ENCODE measurements at places on chromosomes 5 and 9.

DNA sequence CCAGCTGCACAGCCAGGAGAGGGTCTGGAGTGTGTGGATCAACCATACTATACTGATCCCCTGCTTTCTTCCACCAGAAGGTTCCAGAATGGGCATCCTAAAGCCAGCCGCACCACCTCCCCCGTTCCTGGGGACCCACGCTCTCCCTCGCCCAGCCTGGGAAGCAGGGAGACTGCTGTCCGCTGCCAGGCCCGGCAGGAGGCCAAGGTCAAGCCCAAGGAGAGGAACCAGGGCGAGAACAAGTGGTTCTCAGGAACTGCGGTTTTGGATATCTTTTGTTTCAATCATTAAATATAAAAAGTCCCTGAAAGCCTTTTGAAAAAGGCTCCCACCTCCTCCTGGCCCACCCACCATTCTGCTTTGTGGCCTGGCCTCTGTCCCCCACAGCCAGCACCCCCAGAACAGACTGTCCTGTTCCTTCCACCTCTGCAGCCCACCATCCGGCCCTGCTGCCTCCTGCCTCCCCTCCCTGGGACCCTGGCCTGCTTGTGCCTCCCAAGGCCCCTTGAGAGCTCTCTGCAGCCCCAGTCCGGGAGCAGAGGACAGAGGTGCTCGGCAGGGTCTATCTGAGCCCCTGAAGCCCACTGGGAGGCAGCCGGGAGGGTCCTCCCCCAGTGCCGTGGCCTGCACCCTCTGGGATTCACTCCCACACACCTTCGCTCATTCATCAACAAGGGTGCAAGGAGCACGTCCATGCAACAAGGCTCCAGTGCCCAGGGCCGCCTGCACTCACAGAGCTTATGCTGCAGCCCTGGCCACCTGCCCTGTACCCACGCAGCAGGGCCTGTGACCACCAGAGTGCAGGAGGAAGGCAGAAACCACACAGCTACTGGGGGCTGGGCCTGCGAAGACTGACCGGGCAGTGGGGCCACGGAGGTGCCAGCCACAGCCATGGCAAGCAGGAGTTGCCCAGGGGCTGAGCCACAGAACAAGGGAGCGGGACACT lies 614 bp upstream of the LCN6 start:
- DNase-seq: no peak

DNA sequence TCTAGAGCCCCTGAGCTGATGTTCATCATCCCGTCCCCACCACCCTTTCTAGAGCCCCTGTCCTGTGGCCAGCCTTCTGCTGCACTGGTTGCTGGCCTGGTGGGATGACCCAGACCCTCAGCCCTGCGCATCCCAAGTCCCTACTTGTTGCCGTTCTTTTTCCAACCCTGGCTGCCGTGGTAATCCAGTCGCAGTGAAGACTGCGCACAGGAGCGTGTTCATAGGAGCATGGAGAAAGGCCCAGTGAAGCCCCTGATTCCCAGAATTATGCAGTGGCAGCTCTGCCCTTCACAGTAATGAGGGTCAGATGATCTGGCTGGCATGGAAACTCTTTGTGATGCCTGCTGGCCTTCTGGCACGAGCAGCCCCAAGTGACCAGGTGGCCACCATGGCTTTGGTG lies 183.3 kb downstream of the CACNA1B start:
- DNase-seq: no peak

DNA sequence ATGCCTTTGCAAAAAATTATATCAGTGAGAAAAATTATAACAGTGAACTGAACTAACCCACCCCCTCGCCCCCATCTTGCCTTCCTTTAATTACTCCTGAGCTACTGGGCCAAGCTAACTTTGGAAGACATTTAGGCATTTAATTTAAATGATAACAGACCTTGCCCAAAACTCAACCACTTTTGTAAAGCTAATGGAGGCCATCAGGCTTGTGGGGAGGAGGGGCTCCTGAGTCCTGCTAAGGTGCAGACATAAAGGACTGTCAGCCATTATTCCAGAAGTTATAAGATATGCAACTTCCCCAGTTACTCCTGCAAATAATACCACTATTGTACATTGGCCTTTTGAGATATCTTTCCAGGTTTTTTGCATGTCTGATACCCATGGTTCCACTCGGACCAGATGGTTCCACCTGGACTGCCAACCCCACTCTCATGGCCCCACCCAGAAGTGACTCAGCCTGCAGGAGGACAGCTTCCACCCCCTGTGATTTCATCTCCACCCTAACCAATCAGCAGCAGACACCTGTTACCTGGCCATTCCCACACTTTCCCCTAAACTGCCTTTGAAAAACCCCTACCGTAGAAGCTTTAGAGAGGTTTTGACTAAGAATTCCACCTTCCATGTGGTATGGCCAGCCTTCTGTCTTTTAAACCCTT lies 805.4 kb upstream of the CDH6 start:
- DNase-seq: no peak

- no peak for DNase-seq
Observed at GRCh38 chr5:5063533-5063953, 76.6 kb upstream of the ADAMTS16 start.

DNA sequence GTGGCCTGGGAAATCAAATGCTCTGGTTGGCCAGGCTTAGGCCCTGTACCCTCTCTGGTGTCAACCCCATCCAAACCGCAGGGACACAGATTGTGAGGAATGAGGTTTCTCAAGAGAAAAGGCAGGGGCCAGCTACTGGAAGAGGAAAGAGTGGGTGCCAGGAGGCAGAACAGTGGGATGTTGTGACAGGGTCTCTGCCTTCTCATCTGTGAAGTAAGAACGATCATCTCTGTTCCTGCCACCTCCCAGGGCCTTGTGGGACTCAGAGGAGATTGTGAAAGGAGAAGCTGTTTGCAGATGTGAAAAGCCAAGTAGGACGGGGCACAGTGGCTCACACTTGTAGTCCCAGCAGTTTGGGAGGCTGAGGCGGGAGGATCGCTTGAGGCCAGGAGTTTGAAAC lies 22.8 kb upstream of the RPL26L1 start:
- no peak for DNase-seq

- no peak for DNase-seq
Observed at GRCh38 chr5:14445576-14446290, 135.9 kb upstream of the OTULINL start.

- DNase-seq: no peak
Observed at GRCh38 chr9:89629081-89629976, 24.5 kb downstream of the GADD45G start.

DNA sequence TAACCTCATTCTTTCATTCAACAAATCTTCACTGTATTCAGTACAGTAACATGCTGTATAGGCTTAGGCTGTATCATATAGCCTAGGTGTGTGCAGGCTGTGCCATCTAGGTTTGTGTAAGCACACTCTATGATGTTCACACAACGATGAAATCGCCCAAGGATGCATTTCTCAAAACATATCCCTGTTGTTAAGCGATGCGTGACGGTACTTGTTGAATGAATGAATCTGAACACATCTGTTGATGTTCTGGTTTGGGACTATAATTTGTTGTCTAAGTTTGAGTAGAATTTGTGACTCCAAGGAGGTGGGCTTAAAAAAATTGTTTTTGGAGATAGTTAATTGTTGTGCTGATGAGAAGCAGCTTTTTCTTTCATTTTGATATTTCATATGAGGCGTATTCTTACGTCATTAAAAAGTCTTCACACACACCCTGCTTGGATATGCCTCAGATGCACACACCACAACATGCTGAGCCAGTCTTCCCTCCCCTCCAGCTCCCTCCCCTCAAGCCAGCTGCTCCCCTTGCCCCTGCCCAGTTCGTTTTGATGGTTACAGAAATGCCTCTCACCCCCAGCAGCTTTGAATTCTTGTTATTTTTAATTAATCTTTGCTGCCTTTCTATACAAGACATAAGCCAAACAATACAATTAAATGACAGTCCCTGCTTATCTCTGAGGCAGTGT lies 5.5 kb upstream of the PSAT1 start:
- no peak for DNase-seq

DNA sequence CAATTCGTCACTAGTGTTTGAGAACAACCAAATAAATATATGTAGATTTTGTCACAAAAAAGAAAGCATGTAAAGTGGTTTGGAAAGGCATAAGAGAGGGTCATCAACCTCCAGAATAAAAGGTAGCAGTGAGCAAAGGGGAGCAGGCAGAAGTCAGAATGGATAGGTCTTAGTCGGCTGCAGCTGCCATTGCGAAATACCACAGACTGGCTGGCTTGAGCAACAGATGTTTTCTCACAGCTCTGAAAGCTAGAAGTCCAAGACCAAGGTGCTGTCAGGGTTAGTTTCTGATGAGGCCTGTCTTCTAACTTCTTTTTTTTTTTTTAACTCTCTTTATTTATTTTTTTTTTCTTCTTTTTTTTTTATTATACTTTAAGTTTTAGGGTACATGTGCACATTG lies 208.1 kb upstream of the PIK3R1 start:
- DNase-seq: peak; percentile 82

DNA sequence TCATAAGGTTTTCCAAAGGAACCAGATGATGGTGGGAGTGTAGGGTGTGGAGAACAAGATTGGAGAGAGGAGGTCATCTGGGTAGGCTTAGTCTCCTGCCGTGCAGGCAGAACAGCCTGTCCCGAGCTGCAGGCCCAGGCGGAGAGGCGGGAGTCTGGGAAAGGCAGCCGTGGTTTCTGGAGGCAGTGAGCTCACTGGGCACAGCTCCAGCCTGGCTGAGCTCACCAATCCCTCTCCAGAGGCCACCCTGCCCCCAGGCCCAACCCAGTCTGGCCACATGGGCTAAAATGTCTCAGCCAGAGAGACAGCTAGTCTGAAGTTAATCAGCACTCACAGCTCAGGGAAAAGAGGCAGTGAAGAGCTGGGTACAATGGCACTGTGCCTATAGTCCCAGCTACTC lies 12.3 kb downstream of the P4HA2 start:
- peak; percentile 61 for DNase-seq

DNA sequence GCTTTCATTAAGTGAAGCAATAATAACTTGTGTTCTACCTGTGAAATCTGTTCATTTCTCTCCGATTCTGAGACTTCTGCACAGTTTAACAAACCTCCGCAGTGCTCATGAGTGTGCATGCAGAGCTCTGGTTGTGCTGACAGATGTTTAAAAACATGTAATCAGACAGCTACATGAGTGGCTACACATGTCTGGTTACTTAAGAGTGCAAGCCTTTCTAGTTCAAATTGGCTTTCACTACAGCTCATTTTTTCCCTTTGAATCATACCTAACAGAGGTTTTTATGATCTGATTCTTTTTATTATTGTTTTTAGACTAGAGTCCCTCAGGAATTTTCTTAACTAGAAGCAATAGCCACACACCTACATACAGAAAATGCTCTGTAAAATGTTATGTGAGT lies 310.2 kb downstream of the ARRDC3 start:
- no peak for DNase-seq
